Activated T-helper 9 cell treated with anti-CD3 and anti-CD28 coated beads, Interleukin-2, amount 50 U/mL, for 16 hours (primary cell): ENCODE measurements at places on chromosomes 2 and 18.
A peak's percentile ranks its signal among the peaks of the same experiment; 100 is the strongest.

GRCh38 chr2:103327386-103327785 lies 565.6 kb downstream of the TMEM182 start:
- DNase-seq, result no peak

GRCh38 chr2:191114403-191114886 lies 36.3 kb downstream of the STAT4 start:
- no peak for DNase-seq

DNA sequence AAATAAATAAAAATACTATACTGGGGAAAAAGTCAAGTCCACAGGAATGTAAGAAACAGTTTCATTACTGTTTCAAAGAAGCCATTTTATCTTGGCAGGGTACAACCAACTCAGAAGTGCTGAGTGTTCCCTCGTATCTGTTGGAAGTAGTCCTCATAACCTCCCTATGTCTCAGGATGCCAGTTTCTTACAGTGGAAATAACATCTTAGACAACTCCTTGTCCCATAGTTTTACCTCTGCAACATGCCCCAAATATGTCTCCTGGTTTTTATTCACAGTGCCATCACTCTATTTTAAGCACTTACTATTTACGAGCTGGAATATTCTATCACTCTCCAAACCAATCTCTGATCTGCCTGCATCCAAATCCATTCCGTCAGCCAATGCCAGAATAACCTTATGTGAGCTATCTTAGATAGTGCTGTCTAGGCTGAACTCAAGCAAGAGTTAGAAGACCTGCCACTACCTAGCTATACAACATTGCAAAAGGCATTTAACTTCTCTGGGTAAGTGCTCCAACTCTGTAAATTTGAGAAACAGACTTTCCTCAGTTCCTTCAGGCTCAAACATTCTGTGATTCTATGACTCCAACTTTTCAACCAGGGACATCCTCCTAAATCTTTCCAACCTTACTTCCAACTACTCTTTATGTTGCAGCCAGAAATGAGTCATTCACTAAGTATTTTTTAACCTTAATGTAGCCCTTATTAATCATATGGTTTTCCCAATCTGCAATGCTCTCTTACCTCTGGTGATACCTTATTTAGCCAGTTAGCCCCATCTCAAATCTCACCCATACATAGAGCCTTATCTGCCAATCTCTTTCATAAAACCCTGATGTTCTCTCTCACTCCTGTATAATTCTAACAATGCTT lies 66.7 kb downstream of the RTN4 start:
- DNase-seq, result no peak

GRCh38 chr18:35143622-35144596 lies 96.9 kb upstream of the ZNF397 start:
- DNase-seq, result no peak

- no peak for DNase-seq
These were observed 54.3 kb downstream of the INPP5D start for GRCh38 chr2:233114421-233114861.

- no peak for DNase-seq
These were observed 5.1 kb upstream of the DCC start for GRCh38 chr18:52334896-52335295.

DNA sequence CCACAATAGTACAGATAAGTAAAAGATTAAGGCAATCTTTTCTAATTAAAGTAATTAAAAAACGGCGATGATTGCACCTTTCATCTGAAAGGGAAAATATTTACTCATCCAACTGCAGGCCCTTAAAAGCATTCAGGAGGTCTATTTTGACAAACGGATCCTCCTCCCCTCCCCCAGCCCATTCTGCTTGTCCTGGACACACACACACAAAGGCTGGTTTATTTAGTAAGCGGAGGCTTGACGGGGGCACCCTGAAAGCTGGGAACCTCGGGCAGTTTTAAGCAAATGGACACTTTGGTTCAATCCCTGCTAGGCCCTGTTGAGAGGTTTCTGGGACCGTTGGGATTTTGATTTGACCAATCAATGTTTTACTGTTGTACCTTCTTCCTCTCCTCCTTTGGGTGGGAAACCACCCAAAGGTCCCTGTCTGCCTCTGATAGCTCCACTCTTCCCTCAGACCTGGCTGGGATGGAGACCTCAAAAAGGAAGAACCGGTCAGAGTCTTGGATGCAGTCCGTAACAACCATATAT lies 135.8 kb upstream of the HAAO start:
- DNase-seq, result no peak

DNA sequence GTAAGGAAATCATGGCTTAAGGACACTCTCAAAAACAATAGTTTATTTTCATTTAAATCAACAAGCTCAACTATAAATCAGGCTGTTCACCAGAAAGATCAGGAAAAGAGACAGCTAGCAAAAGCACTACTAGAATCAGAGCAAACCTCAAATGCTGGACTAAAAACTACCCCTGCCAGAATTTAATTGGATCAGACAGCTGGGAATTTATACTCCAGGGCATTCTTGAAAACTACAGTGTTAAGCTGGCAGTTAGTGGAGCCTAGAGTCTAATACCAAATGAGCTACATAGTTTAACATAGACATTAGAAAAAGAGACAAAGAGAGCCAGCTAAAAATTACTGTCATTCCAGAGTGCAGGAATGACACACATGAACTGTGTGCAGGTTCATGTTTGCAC lies 1016.4 kb upstream of the CRIM1 start:
- DNase-seq, result no peak

DNA sequence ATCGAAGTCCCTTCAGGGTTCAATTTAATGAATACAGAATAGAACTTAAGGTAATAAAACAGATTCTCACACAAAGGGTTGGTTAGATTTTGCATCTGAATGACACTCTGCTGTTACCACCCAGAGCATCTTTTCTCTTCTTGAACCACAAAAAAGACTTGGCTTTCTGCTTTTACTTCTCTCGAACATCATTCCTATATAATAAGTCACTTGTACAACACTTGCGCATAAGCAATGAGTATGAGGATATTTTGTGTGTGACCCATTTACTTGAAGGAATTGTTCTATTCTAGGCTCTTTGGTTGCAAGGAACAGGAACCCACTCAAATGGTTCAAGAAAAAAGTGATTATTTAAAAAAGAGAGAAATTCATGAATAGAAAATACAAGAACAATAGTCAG lies 126.2 kb downstream of the NUP35 start:
- DNase-seq, result no peak

DNA sequence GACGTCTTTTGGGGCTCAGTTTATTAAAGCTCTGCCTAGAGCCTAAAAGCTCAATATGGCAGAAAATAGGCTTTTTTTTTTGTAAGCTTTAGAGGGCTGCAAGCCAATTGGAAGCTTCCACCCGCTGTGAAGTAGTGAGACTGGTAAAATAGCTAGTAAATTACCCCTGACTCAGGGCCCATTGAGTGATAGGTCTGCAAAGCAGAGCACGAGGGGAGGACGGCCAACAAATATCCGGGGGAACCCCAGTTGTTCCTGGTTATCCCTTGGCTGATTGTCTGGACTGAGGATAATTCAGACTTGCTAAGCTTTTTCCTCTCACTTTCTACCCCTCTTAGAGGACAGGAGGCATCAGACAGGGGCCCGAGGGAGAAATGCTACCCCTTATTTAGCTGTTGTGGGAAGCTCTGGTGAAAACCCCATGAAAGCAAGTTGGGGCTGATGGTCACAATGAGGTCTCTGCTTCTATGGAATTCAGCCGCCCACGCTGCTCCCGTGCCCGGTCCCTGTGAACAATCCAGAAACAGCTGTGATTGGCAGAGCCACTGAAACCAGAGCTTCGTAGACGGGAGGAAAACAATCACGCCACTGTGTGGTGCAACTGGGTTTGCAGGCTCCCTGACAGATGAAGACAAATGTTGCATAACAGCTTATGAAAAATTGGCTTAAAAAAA lies 141.9 kb upstream of the LGALSL start:
- no peak for DNase-seq

DNA sequence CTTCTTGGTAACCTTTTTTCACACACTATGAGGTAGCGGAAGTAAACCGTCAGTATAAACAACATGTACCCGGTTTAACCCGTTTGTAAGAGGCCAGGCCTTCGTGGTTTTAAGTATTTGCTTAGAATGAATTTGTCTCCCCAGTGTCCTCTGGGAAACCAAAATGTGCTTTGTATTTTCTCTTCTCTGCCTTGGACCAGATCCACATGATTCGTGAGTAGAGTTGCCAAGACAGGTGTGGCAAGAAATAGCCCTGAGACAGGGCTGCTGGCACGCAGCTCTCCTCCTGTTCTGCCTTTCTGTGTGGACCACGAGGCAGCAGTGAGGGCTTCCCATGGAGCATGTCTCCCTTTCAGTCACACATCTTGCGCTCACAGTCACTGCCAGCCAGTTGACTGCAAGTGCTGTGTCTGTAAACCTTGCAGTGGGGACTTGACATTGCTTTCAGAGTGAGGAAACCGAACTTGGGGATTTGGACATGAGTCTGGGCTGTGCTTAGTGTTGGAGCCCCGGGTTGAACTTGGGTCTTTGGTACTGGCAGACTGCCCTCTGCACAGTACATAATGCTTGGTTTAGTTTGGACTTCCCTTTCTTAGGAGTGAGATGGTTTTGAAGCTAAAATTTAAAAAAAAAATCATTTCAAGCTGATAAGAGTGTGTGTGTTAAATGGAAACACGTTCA lies 19.1 kb downstream of the BCL2L11 start:
- DNase-seq, result no peak

DNA sequence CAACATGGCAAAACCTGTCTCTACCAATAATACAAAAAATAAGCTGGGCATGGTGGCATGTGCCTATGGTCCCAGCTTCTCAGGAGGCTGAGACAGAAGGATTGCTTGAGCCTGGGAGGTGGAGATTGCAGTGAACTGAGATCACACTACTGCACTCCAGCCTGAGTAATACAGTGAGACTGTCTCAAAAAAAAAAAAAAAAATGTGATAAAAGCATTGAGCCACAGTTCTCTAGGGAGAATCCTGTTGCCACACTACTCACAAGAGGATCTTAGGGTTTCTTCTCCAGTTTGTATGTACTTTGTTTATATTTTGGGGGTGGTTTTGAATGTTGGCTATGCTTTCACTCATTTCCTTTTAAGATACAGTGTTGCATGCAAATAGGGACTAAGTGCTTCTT lies 62.0 kb downstream of the TMEM185B start:
- no peak for DNase-seq

DNA sequence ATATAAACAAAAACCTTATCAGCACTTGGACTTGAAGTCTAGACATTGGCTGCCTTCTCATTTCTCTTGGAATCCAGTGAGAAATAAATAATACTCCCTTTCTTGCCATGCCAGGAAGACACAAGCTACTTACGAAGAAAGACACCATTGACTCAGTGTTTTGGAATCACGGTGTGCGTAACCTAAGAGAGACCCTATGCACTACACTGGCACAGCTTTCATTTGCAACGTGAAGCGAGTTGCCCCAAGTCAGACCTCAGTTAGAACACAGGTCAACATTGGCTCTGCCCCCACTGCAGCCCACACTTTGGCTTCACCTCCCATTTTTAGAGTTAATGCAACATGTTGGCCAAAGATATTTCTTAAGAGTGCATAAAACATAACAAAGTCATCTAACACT lies 54.2 kb downstream of the PIEZO2 start:
- no peak for DNase-seq

GRCh38 chr2:121076885-121077549 lies 208.0 kb downstream of the TFCP2L1 start:
- peak; percentile 40 for DNase-seq

DNA sequence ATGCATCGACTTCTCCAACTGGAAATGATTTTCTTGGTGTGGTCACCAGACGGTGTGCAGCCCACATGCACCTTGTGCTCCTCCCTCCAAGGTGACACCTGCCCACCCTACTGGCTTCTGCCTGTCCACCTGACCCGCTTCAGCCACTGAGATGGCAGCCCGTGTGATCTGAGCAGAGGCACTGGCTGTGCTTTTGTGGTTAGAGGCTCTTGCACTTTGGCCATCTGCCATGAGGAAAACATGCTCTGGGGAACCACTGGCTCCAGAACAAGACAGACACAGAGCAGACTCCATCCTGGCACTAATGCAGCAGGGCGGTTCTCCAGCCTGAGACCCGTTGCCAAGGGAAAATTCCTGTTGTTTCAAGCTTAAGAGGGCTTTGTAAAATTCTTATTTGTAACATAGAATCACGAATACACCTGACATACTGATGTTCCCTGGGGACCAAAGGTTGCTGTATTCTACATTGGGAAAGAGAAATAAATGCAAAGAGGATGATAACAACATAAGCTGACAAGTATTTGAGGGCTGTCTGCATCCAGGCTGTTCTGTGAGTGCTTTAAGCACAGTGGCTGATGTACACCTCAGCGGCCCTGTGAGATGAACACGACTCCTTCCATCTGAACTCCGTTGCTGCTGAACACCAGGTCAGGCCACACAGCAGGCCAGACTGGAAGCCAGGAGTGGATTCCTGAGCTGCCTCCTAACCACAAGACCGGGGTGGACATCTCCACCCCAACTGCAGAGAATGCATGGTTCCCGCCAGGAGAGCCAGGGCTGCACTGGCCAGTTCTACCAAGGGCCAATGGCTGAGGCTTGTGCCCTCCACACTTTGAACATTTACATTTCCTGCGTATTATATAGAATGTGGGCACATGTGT lies 820.4 kb downstream of the GALR1 start:
- DNase-seq, result no peak

- DNase-seq, result no peak
These were observed 290.6 kb downstream of the ZEB2 start for GRCh38 chr2:144229296-144229695.

DNA sequence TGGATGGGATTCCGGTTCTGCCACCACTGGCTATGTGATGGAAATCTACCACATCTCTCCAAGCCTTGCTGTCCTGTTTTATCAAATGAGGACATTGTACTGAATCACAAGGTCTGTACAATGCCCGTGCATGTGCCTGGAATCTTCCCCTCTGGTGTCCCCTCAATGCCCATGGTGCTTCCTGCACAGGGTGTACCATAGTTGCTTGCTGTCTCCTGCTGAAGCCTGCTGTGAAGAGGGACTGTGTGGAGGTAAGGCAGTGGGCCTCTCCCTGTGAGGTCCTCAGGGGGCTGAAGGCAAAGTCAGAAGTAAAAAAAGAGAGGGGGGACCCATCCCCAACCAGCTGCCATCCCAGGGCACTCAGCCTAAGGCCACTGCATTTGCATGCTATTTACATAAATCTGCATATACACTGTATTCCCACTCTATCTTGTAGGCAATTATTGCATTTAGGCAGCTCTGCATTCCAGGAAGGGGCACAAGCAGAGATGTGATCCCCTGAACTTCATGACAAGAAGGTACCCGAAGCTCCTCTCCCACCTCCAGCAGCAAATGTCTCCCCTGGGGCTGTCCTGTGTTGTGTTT lies 9.1 kb upstream of the STEAP3 start:
- no peak for DNase-seq

- no peak for DNase-seq
These were observed 14.0 kb downstream of the FHL2 start for GRCh38 chr2:105384861-105385260.

GRCh38 chr2:216083464-216084281 lies 2.0 kb downstream of the TMEM169 start:
- no peak for DNase-seq

DNA sequence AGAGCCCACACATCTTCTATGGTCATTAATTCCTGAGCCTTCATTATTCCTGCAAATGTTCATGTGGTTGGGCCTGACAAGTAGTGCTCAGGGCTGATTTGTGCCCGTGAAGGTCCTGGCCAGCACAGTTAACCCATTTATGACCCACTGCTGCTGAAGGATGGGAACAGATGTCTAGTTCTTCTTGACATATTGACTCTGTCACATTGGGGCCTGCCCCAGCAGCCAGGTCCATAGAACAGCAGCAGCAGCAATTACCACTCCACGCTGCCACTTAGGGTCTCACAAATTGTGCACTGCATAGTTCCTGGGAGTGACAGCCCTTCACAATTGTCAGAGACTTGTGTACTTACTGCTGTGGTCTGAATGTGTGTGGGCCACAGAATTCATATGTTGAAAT lies 442.3 kb upstream of the RGPD4 start:
- no peak for DNase-seq
